ENCODE measurements at places on chromosomes 3 and 15.

- DNase-seq: no peak
These were observed 163.1 kb upstream of the GALNT15 start for GRCh38 chr3:16011376-16011775.

- no peak for DNase-seq
These were observed at the start of gene ABCF3 for GRCh38 chr3:184186184-184186901. Gene ABCF3, plus strand, starts transcription at chr3:184186199. Its CDS starts 9 bp downstream, at chr3:184186208.

DNA sequence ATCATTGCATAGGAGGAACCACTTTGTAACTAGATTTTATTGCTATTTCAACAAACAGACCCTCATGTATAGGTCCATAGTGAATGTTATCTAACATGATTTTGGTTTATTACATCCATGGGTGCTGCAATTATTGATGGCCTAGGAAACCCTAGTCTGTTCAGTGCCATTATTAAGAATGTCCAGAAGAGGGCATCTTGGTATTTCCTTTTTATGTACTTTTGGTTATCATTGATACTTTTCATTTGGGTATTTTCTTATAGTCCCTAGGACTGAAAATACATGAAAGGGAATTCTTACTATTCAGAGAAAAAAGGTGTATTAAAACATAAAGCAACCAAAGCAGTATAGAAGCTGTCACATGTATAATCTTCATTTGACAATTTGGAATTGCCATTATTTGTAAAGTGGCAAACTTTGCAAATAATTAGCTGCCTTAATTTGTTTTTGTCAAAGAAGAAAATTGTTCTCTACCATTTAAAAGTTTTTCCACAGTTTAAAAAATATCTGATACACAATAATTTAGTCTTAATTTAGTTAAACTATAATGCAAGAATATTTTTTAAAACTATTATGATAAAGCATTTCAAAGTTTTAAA lies 48.7 kb downstream of the CNOT10 start:
- DNase-seq: no peak

DNA sequence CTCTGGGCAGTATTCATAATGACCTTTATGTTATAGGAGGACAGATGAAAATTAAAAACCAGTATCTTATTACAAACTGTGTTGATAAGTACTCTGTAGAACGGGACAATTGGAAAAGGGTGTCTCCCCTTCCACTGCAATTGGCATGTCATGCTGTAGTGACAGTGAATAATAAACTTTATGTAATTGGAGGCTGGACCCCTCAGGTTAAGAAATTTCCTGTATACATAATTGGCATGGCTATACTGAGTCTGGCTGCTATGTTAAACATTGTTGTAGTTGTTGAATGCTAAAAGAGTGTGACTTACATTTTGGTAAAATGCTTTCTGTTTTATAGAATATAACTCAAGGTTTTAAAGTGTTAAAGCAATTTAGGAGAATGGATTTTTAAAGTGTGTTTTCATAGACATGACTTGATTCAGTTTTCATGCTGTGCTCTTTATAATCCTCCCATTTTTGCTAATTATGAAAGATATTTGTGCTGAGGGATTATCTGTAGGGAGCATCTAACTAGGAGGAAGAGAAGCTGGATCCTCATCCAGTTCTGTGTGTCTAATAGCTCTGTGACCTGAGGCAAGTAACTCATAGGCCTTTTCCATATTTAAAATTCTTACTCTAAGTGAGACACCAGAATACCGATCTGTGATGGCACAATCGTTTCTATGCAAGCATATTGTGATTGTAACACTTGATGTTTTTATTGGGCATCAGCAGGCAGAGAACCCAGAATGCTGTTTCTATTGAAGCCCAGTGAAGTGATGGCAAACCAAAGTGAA lies 13.0 kb downstream of the KBTBD12 start:
- DNase-seq: no peak

DNA sequence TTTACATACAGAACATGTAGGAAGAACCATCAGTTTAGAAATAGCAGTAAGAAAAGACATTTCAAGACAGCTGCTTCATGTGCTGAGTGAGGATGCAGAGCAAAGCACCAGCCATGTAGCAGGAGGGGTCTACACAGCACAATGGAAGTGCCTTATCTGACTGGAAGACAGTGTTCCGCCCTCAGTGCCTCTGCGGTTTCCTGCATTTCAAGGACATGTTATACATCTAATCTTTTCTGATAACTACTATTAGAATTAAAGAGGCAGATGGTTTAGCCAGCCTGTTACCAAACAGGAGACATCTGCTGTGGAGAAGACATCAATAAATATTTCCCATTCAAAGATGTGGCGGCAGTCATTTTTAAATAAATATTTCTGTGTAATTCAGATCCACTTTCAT lies 10.6 kb downstream of the LSG1 start:
- DNase-seq: no peak

- DNase-seq: no peak
These were observed 42.0 kb downstream of the SEMA5B start for GRCh38 chr3:122985539-122985938.

- DNase-seq: no peak
These were observed 397.6 kb upstream of the SGO1 start for GRCh38 chr3:20583648-20584047.

- no peak for DNase-seq
These were observed 44.8 kb downstream of the CCR3 start for GRCh38 chr3:46286947-46287565.

- DNase-seq: no peak
These were observed 614.8 kb downstream of the ZIC1 start for GRCh38 chr3:148023994-148024393.

DNA sequence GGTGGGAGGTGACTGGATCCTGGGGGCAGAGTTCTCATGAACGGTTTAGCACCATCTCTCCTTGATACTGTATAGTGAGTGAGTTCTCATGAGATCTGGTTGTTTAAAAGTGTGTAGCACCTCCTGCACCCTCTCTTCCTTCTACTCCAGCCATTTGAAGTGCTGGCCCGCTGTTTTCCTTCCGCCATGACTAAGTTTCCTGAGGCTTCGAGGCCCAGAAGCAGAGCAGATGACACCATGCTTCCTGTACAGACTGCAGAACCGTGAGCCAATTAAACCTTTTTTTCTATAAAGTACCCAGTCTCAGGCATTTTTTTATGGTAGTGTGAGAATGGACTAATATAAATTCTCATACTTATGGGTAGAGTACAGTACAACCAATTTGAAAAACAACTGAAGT lies 123.6 kb upstream of the BHLHE40 start:
- no peak for DNase-seq

- DNase-seq: no peak
These were observed 45.7 kb downstream of the C2CD4B start for GRCh38 chr15:62119227-62119864.

GRCh38 chr3:191353022-191353777 lies 22.9 kb upstream of the UTS2B start:
- no peak for DNase-seq

DNA sequence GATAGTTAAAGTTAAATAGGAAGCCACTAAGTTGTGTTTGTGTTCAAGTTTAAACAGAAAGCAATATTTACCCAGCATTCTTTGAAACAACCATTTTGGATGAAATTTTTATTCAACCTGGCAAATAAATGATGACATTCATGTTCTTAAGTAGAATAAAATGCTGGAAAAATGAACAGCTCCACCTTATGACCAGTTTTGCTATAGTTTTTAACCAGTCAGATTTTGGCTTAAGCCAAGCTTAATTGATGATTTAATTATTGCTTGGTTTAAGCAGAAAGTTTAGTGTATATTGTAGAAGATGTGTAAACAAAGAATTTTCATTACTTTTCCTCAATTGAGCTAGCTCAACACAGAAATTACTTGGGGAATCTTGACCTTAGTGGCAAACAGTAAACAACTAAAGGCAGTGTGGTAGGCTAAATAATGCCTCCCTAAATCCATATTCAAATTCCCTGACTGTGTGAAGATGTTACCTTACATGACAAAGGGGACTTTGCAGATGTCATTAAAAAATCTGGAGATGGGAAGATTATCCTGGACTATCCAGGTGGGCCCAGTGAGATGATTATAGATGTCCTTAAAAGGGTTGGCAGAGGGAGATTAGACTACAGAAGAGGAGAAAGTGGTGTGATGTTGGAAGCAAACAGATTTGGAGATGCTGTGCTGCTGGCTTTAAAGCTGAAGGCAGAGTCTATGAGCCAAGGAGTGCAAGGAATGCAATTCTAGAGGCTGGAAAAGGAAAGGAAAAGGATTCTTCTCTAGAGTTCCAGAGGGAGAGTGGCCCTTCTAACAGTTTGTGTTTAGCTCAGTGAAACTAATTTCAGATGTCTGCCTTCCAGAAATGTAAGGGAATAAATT lies 448.6 kb upstream of the GOLIM4 start:
- no peak for DNase-seq

DNA sequence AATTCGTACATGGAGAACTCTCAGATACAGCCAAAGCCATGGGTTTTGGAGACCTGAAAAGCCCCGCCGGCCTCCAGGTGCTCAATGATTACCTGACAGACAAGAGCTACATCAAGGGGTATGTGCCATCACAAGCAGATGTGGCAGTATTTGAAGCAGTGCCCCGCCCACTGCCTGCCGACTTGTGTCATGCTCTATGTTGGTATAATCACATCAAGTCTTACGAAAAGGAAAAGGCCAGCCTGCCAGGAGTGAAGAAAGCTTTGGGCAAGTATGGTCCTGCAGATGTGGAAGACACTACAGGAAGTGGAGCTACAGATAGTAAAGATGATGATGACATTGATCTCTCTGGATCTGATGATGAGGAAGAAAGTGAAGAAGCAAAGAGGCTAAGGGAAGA lies 23.5 kb downstream of the MYO5A start:
- no peak for DNase-seq

DNA sequence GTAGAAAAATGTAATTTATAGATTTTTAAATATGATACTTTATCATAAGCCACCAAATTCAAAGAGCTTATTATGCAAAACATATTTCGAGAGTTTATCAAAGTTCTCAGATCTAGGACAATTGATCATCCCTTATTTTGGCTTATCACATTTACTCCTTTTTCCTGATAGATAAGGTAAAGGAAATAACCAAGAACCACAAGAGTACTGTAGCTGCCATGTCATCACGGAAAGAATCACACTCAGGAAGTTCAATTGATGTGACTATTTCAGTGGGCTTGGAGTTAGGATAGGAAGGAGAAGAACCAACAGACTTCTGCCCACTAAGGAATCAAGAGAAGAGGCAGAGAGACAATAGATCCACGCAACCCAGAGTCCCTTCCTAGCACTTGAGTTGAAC lies 142.7 kb upstream of the TMCO5A start:
- DNase-seq: no peak

All from stimulated activated CD8-positive, alpha-beta memory T cell treated with anti-CD3 and anti-CD28 coated beads, Interleukin-4, amount 100 ng/mL, for 1 hour (primary cell).